ENCODE measurements at places on chromosomes 5 and 9. TPM values are rescaled to one million over a fixed set of nuclear protein-coding genes. Genes with fewer than 3 reads are reported as not detected.
A peak's percentile ranks its signal among the peaks of the same experiment; 100 is the strongest.

GRCh38 chr5:151005187-151005949 is 15.0 kb upstream of the GPX3 start:
- H3K4me1 ChIP-seq: peaks cover 34% of the 10 kb centered on the region
- no peak for DNase-seq
- peak overlapping the region; percentile 86 for H3K27ac ChIP-seq
- H3K4me3 ChIP-seq: no peak overlapping the region

- H3K4me3 ChIP-seq: no peak overlapping the region
- no peaks in the 10 kb centered on the region for H3K36me3 ChIP-seq
- H3K27me3 ChIP-seq: no peaks in the 10 kb centered on the region
- peaks cover 16% of the 10 kb centered on the region for H3K4me1 ChIP-seq
- no peak for DNase-seq
Observed at GRCh38 chr5:17213938-17214337, 3.5 kb upstream of the BASP1 start.

DNA sequence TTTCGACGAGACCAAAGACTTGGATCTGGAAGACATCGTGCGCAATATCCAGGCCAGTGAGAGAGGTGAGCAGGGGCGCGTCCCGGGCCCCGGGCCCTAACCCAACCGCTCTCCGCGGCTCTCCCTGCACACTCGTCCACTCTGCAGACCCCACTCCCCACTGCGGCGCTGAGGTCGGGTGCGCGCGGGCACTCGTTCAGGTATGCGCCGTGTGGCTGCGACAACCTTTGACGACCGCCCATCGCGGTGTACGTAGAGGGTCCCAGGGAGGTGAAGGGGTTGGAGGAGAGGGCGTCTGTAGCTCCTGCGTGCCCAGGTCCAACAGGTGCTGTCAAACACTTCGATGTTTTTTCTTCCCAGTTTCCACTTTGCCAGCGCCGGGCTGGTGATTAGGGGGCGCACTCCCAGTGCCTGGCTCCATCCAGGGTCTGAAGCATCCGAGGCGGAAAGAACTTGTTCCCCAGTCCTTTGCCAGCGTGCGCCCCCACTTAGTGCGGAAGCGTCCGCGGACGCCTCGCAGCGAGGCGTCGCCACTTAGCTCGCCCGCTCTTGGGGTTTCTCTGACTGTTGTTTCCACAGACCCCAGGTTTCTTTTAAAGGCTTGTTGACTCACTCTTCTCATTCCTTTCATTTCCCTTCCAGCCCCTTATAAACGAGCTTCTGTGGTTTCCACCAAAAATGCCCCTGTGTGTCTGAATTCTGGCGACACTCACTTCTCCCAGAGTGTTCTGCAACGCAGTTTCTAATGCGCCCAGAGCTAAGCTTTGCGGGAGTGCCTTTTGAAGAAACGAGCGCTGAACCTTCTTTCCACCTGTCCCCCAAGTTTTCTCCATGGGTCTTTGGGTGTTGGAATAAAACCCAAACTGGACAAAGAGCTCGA is 1.6 kb downstream of the NPR3 start:
- H3K4me3 ChIP-seq: peak overlapping the region; percentile 53
- peaks cover 3% of the 10 kb centered on the region for H3K27me3 ChIP-seq
- peak; percentile 77 for DNase-seq

GRCh38 chr9:132018957-132019405 is 60.7 kb downstream of the MED27 start:
- DNase-seq: no peak
- no peak overlapping the region for H3K4me3 ChIP-seq
- H3K27me3 ChIP-seq: no peaks in the 10 kb centered on the region
- no peak overlapping the region for H3K27ac ChIP-seq

DNA sequence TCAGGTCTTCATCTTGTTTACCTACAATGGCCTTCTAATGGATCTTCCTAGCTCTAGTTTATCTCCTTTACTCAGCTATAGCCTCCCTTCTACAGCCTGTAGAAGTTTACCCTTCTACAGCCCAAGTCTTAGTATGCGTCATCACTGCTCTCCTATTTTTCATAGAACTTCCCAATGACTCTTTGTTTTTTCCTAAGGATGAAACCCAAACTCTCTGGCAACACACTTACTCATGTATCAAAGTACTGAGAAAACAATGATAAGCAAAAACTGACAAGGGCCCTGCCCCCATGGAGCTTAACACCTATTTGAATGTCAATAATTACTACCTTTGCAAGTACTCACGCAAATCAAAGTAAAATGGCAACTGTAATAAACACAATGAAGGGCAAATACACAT is 33.7 kb downstream of the LEAP2 start:
- H3K4me1 ChIP-seq: peaks cover 6% of the 10 kb centered on the region
- no peak overlapping the region for H3K27ac ChIP-seq
- H3K27me3 ChIP-seq: no peaks in the 10 kb centered on the region
- H3K36me3 ChIP-seq: peaks cover 33% of the 10 kb centered on the region
- DNase-seq: no peak

- H3K36me3 ChIP-seq: no peaks in the 10 kb centered on the region
- no peak for DNase-seq
- H3K4me3 ChIP-seq: no peak overlapping the region
- H3K27me3 ChIP-seq: no peaks in the 10 kb centered on the region
Observed at GRCh38 chr5:10858307-10858706, 97.3 kb upstream of the DAP start.

- no peaks in the 10 kb centered on the region for H3K36me3 ChIP-seq
- H3K27ac ChIP-seq: no peak overlapping the region
- no peak overlapping the region for H3K4me3 ChIP-seq
- no peaks in the 10 kb centered on the region for H3K27me3 ChIP-seq
Observed at GRCh38 chr5:170867825-170868224, 6.0 kb downstream of the RANBP17 start.

SPOUT1 gene
- total RNA-seq: 108 TPM

- no peaks in the 10 kb centered on the region for H3K4me1 ChIP-seq
- no peak overlapping the region for H3K4me3 ChIP-seq
- DNase-seq: no peak
- H3K27me3 ChIP-seq: no peaks in the 10 kb centered on the region
- H3K36me3 ChIP-seq: peaks cover 12% of the 10 kb centered on the region
Observed at GRCh38 chr5:34030048-34030447, 13.0 kb downstream of the C1QTNF3 start.

PCDHB11 gene
- total RNA-seq: 0.78 TPM

GRCh38 chr9:85987236-85987635 is 46.3 kb downstream of the NAA35 start:
- no peak overlapping the region for H3K4me3 ChIP-seq
- no peaks in the 10 kb centered on the region for H3K4me1 ChIP-seq
- no peak for DNase-seq

DNA sequence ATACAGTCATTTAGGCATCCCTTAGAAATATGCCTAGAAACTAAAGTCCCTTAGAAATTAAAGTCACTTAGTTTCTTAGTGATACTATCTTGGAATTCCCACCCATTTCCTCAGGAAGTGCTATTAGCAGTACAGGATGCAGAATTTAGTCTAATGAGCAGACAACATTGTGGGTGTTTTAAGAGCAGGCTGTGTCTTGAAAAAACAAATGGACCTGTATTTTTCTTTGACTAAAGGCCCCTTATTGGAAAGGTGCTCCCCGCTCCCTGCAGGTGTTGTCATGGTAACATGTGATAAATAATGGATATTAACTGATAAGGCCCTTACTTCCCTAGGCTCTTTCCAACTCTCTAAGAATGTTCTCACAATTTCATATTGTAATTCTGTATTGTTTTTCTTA is 38.8 kb upstream of the STARD4 start:
- peak overlapping the region; percentile 38 for H3K27ac ChIP-seq
- DNase-seq: no peak
- H3K36me3 ChIP-seq: no peaks in the 10 kb centered on the region

CDC20B gene
- 2.7 TPM for total RNA-seq

COL5A1 gene
- 7.5 TPM for total RNA-seq

- H3K27me3 ChIP-seq: no peaks in the 10 kb centered on the region
- DNase-seq: peak; percentile 34
- H3K27ac ChIP-seq: no peak overlapping the region
- no peaks in the 10 kb centered on the region for H3K36me3 ChIP-seq
Observed at GRCh38 chr5:103232393-103232999, 26.1 kb upstream of the MACIR start.

GRIN3A gene
- total RNA-seq: not detected

DNA sequence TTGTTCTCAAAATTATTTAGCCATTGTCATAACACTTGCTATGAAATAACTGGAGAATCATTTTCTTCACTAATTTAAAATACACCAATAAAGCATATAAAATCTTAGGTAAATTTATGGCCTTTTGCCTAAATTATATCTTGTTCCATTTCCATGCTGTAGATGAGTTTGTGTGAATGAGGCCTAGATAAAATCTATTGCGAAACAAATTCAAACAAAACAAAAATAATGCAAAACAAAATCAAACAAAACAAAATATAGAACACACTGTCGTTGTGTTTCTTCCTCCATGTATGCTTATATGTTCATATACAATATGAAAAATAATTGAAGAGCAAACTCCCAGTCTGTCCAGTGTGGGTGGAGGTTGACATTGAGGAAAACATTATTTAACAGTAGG is 1020.7 kb downstream of the PTPRD start:
- no peak for DNase-seq
- no peaks in the 10 kb centered on the region for H3K4me1 ChIP-seq
- H3K27ac ChIP-seq: no peak overlapping the region
- no peaks in the 10 kb centered on the region for H3K36me3 ChIP-seq
- no peak overlapping the region for H3K4me3 ChIP-seq

DNA sequence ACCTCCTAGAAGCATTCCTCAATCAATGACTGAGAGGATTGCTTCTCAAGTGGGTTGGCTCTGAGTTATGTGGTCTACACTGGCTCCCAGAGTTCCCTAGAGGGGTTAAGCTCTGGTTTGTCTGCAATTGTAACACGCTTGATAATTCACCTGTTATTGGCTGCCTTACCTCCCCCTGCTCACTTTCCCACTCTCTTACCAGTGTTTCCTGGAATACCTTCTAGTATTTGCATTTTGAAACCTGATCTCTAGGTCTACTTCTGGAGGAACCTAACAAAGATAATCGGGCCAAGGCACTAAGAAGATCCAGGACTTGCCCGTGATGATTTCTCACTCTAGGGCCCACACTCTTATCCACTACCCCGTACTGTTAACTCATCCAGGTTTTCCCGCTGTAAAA is 110.1 kb upstream of the MAP3K1 start:
- DNase-seq: no peak
- no peaks in the 10 kb centered on the region for H3K27me3 ChIP-seq
- no peaks in the 10 kb centered on the region for H3K36me3 ChIP-seq
- no peaks in the 10 kb centered on the region for H3K4me1 ChIP-seq
- no peak overlapping the region for H3K4me3 ChIP-seq
- H3K27ac ChIP-seq: no peak overlapping the region
